M059J (cell line): ENCODE measurements at places on chromosomes 1 and 21. TPM values are rescaled to one million over a fixed set of nuclear protein-coding genes. Genes with fewer than 3 reads are reported as not detected.

- no peak for DNase-seq
Measured at GRCh38 chr1:237267743-237268142, 225.8 kb downstream of the RYR2 start.

LRRC8C gene
- total RNA-seq: 4.8 and 6.1 TPM in 2 replicates

LRRC3 gene
- not detected in 2 replicates for total RNA-seq

OR2L8 gene
- not detected in 2 replicates for total RNA-seq

KCNA3 gene
- not detected in 2 replicates for total RNA-seq

GRCh38 chr1:172882385-172882784 is 168.4 kb downstream of the TNFSF18 start:
- DNase-seq: no peak

DNA sequence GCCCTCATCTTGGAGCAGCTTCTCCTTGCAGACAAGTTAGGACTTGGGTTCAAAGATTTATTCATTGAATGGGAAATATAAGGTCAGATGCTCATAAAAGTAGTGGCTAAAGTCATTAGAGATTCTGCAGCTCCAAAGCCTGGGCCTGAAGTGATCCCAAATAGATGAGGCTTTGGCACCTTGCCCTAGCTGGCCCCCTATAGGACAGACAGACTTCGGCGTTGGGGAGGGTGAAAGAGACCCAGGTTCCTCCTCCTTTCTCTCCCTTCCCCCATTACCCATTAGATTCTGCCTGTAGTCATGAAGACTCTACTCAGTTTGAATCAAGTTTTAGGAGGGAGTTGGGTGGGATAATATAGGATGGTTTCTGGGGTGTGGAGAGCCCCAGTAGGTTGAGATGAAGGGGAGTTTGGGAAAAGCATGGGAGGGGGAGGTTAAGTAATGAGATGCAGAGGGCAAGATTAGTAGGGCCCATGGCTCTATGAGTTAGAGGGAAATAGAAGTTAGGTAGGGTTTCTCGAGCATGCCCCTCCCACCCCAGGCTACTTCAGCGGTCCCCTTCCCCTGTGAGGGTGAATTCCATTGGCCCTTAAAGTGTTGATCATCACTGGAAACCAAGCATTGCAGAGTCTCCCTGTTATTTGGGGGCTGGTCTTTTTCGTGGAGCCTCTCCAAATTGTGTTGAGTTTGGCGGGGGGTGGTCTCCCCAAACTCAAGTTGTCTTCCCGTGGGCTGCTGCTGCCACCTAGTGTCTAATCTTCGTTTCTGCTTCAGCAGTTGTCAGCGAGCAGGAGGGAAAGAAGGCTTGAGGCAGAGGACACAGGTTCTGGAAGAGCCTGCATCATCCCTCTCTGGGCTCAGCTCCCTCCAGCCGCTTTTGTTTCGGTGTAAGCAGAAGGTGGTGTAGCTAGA is 2.1 kb upstream of the AHDC1 start:
- DNase-seq: peak; percentile 66

DLGAP3 gene
- total RNA-seq: 0.05 TPM in 1 of 2 replicates, not detected in the other

GRCh38 chr21:15651172-15651571 is 78.6 kb upstream of the USP25 start:
- no peak for DNase-seq

C1orf87 gene
- not detected in 2 replicates for total RNA-seq

- peak; percentile 79 for DNase-seq
Measured at GRCh38 chr21:27429710-27430341, 462.9 kb upstream of the ADAMTS5 start.

DNA sequence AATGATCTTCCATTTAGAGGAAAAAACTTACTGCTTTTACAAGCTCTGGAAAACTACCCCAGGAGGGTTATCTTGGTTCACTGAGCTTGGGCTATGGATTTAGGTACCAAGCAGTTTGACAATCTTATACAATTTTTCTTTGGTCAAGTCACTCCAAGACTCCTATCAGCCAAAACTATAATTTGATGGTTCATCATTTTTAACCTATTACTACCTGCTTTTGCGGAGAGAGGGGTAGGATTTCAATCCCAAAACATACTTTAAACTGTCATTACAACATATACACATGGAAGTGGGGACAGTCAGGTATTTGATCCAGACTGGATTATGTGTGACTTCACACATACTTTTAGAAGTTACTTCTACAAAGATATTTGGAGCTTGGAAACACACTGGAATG is 71.8 kb downstream of the RUNX1 start:
- DNase-seq: no peak

OR2AK2 gene
- not detected in 2 replicates for total RNA-seq

CFHR3 gene
- total RNA-seq: not detected in 2 replicates

GRCh38 chr1:39131940-39132339 is 72.6 kb upstream of the MACF1 start:
- no peak for DNase-seq

DNA sequence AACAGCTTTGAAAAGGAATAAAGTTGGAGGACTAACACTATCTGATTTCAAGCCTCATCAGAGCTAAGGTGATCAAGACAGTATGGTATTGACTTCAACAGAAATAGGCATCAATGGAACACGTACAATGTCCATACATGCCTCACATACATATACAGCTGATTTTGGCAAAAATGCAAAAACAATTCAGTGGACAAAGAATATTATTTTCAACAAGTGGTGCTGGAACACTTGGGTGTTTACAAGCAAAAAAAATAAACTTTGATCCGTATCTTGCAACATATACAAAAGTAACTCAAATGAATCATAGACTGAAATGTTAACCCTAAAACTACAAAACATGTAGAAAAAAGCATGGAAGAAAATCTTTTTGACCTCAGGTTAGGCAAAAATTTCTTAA is 141.9 kb upstream of the ZC3H11B start:
- no peak for DNase-seq

DNA sequence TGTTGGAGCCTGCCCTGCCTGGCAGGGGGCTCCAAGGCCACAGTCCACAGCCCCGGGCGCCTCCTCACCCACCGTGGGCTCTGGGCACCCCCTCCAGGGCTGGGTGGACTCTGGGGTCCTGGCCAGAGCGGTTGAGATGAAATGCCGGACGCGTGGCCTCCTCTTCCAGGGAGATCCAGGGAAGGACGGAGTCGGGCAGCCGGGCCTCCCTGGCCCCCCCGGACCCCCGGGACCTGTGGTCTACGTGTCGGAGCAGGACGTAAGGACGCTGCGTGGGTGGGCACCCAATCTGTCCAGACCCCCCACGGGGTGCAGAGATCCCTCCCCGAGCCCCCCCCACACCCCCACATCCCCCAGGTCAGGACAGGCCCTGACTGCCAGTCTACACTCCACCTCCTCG is 51.2 kb downstream of the SLC19A1 start:
- no peak for DNase-seq

TCP10L gene
- total RNA-seq: 0.30 TPM in 1 of 2 replicates, not detected in the other

RHEX gene
- total RNA-seq: not detected in 2 replicates

- no peak for DNase-seq
Measured at GRCh38 chr1:55684131-55684650, 469.0 kb upstream of the USP24 start.

DNA sequence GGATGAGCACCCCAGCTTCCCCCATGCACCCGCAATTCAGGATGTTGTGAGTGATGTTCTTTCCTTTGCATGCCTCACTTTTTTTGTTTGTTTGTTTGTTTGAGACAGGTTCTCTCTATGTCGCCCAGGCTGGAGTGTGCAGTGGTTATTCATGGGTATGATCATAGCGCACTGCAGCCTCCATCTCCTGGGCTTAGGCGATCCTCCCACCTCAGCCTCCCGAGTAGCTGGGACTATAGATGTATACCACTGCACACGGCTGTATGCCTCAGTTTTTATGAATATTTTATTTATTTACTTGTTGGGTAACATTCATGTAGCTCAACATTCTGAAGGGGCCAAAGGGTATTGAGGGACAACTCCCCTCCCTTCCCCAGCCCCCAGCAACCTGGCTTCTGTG is 54.8 kb downstream of the H3-3A start:
- DNase-seq: no peak

- no peak for DNase-seq
Measured at GRCh38 chr1:188668083-188668482, 1809.6 kb downstream of the BRINP3 start.

- DNase-seq: no peak
Measured at GRCh38 chr1:230544758-230545157, 97.5 kb upstream of the COG2 start.

DNA sequence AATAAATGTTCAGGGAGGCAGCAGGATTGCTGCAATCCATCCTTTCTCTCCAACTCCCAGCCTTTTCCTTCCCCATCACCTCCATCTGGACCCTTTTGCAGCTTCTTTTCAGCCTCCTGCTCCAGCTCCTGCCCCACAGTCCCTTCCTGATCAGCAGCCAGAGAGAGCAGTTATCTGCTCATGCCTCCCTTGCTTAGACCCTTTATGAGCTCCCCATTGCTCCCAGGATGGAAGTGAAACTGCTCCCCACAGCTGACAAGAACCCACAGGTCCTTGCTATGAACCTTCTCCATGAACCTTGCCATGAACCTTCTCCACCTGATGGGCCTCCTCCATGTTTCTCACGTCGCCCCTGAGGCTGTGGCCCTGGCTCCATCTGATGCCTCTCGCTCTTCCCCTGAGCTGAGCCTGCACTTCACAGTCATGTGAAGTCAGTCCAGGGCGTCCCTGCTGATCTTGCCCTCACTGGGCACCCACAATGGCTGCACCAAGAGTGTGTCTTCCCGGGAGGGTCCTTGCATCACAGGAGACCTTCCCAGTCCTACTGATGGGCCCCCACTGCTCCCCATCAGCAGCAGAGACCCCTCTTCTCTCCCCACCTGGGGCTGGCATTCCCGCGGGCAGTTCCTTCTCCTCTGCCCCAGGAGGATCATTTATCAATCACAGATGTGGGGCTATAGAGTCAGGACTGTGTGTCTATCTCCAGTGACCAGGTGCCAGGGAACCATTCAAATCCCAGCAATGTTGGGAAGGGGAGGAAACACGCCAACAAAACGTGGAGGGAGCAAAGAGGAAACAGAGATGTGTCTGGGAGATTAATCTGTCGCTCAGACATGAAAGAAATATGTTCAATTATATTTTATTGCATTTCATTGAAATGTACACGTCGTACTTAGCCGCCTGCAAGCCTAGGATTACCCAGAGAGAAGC is 73.1 kb downstream of the MATN1 start:
- no peak for DNase-seq

GRCh38 chr21:46084709-46085108 is 13.2 kb upstream of the COL6A2 start:
- DNase-seq: no peak

DNA sequence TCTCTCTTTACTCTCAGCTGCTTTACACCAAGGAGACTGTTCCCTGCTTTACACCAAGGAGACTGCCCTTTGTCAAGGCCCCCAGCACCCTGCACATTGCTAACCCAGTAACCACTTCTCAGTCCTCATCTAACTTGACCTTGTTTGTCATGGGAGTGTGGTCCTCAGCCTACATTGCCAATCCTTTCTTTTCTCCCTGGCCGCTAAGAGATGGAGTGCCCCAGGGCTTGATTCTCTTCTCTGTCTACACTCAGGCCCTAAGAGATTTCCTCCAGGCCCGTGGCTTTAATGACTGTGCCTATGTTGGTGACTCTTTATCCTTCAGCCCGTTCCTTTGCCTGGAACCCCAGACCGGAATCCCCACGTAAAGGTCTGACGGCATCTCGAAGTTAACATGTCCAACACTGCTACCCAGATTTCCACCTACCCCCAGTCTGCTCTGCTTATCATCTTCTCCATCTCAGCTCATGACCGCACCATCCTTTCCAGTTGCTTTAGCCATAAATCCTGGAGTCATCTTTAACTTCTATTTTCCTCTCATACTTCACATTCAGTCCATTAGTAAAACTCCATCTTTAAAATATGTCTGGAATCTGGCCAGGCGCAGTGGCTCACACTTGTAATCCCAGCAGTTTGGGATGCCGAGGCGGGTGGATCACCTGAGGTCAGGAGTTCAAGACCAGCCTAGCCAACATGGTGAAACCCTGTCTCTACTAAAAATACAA is 9.5 kb upstream of the SEMA4A start:
- peak; percentile 77 for DNase-seq

GRCh38 chr1:208242146-208242545 is 2.0 kb downstream of the PLXNA2 start:
- no peak for DNase-seq
